ENCODE measurements at places on chromosomes 11 and 22.

- DNase-seq, result no peak
These were observed 218.8 kb downstream of the CTTN start for GRCh38 chr11:70616938-70617654.

DNA sequence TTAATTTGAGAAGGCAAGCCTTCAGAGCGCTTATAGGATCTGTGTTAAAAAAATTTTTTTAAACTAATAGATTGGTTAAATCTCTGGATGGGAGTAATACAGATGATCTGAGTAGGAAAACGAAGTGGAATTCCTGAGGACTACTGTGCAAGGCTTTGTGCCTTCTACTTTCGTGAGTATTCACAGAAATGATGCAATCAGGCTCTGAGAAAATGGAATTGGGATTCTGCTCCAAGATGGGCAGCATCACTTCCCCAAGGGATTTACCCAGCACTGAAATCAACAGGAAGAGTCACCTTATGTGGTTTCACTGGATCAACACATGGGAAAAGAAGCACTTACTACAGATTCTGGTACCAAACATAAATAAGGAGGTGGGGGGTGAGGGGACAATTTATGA is 12.5 kb downstream of the KMT5B start:
- DNase-seq, result peak; percentile 82

- no peak for DNase-seq
These were observed 252 bp downstream of the APOL2 start for GRCh38 chr22:36239150-36239400.

DNA sequence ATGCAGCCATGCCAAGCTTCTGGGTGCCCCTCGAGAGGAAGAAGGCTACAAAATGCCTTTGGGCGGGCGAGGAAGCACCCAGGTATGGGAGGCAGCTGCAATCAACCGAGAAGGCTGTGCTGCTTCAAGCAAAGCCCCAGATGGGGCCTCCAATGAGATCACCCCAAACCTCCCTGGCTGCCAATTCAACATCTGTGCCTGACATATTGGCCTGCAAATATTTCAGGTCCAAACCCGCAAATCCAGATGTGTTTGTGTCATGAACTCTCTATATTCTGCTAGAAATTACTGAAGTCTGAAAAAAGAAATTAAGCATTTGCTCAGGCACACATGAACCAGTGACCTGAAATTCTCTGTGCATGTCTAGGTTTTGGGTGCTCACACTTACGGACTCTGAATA is 78.8 kb upstream of the RCN1 start:
- no peak for DNase-seq

GRCh38 chr11:34595391-34595790 is 25.5 kb upstream of the EHF start:
- no peak for DNase-seq

- no peak for DNase-seq
These were observed 4.0 kb downstream of the STIM1 start for GRCh38 chr11:3859373-3859881.

- peak; percentile 51 for DNase-seq
These were observed 68.5 kb upstream of the PITPNB start for GRCh38 chr22:27987557-27987956.

DNA sequence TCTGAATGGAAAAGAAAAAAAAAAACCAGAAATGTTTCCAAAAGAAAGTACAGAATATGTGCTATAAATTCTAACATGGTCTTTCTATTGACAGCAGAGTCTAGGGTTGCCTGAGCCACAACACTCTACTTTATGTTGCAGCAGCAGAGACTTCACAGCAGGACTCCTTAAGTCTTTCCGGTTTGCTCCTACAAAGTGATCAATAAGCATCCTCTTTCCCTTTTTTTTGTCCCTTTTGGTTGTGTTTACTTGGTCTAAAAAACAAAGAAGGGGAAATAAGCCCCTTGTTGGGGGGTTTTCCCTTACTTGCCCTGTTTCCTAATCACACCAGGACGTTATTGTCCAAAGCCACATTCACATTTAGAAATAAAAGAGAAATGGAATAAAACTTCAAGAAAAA is 163.1 kb upstream of the MPPED2 start:
- DNase-seq, result no peak

- no peak for DNase-seq
These were observed 106.7 kb downstream of the ETS1 start for GRCh38 chr11:128480665-128481064.

DNA sequence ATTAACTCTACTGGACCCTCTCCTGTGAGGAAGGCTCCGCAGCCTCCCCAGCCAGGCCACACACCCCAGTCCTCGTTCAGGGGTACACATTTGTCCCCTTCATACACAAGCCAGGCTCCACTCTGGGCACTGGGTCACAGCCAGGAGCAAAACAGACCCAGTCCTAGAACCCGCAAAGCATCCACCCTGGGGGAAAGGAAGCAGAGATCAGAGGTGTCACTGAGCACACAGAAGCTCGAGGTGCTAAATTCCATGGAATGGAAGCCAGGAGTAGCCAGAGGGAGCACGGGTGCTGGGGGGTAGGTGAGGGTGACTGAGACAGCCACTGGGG is 43.6 kb upstream of the TH start:
- DNase-seq, result no peak

- DNase-seq, result no peak
These were observed 26.1 kb downstream of the SHISAL1 start for GRCh38 chr22:44286646-44287045.

- peak; percentile 83 for DNase-seq
These were observed 30.2 kb downstream of the SBF1 start for GRCh38 chr22:50444663-50445062.

- DNase-seq, result no peak
These were observed 48.1 kb downstream of the SHANK2 start for GRCh38 chr11:71204294-71204693.

DNA sequence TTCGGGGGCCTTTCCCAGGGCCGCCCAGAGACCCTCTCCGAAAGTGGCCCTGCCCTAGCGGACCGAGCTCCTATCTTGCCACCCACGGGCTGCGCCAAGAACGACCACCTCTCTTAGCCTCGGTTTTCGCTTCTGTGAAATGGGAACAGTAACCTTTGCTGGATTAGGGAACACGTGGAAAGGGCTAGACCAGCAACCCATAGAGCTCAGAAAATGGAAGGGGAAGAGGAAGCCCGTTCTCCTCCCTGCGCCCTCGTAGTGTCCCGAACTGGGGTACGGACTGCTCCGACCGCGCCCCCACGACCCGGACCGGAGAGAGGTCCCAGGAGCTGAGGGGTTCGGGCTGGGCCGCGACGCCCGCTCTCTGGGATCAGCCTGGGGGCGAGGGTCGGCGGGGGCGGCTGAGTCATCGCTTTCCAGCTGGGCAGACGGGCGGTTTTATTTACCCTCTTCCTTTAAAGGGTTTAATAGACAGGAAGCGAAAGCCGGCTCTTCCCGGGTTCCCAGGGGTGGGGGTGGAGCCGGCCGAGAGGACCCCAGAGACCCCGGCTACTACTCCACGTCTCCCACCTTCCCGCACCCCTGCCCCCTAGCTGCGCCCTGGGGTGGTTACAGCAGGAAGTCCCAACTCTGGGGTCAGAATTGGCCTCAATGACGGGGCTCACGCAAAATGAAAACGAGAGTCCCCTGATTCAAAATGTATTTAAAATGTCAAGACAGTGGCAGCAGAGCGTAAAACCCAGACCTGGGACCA is 907 bp upstream of the PHLDA2 start:
- DNase-seq, result peak; percentile 59

DNA sequence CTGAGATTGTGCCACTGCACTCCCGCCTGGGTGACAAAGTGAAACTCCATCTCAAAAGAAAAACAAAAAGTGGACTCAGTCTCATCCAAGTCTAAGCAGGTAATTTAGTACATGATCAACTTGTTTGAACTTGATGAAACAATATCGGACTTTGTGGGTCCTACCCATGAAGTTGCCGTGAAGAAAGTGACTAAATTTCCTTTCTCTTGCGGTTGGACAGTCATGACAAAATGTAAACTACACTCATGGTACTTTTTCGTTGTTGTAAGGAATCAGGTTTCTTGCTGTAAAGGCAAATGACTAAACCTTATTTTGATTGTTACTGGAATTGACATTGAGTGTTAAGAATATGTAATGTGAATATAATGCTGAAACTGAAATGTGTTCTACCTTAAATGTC is 164.5 kb upstream of the PLET1 start:
- no peak for DNase-seq

GRCh38 chr11:108985236-108985944 is 320.5 kb downstream of the DDX10 start:
- DNase-seq, result no peak

DNA sequence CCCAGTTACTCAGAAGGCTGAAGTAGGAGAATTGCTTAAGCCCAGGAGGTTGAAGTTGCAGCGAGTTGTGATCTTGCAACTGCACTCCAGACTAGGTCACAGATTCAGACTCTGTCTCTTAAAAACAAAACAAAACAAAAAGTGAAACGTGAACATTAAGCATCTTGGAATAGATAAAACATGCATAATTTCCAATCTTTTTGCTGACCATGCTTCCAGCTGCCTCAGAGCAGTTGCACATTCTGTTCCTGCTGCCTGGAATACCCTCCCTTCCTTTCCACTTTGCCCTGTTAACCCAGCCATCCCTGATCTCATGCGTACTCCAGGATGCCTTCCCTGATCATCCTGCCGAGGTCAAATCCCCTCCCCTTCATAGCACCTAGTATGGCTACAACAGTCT is 718 bp upstream of the CCDC88B start:
- DNase-seq, result no peak

- DNase-seq, result peak; percentile 55
These were observed 2.1 kb downstream of the CSNK1E start for GRCh38 chr22:38314933-38315822.

DNA sequence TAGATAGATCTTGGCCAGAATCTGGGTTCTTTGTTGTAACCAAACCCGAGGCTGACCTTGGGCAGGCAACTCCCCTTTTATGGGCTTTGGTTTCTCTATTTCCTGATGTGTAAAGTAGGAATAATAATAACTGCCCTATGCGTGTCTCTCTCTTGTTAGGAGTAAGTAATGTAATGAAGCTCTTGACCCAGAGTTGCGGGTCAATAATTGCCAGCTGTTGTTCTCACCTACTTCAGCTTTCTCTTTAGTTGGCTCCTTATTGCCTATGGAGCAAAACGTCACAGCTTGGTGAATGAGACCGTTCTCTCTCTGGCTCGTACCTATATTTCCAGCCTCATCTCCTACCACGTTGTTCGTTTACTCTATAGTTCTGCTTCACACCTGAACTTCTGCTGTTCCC is 56.6 kb upstream of the KIRREL3 start:
- DNase-seq, result no peak

GRCh38 chr22:41445129-41446056 is 1.2 kb downstream of the TOB2 start:
- peak; percentile 36 for DNase-seq

GRCh38 chr11:124930799-124931198 is 5.0 kb downstream of the HEPACAM start:
- no peak for DNase-seq

DNA sequence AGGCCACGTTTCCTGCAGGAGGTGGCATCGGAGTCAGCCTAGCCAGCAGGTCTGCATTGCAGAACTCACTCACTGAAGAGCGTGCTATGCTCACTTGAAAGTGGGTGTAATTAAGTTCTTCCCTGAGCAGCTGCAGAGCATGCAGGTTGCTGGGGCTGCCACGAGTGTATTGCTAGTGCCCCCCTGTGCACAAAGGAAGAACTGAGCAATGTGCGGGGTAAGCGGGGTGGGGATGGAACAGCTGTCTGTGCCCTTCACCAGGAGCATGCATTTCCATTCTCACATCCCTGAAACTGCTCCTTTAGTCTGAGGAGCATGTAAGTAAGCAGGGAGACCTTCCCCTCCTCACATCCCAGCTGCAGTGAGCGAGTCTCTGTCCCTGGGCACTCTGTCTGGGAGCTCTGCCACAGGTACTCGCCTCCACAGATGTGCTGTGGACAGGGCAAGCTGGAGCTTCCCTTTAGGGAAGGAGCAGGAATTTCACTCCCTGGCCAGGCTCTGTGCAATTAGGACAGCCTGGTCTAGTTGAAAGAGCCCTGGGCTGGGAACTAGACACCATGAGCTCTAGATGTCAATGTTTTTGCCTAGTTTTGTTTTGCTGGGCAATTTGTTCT is 1031.8 kb downstream of the NTM start:
- peak; percentile 26 for DNase-seq

DNA sequence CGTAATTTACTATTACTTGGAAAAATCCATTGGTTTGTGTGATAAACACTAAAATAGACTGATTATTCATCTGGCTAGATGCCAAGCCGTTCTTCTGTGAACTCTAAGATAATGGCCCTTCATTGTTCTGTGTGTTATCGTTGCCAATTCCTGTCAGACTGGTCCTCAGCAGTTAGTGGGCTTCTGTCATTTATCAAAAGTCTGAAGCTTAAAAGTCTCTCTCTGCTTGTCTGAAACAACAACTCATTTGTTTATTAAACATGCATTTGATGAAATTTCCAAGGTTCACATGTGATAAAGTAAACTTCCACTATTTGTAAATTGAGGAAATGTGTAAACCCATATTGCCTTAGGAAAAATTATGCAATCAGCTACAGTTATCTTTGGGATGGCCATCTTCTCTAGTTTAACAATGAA is 21.1 kb upstream of the RDX start:
- no peak for DNase-seq

DNA sequence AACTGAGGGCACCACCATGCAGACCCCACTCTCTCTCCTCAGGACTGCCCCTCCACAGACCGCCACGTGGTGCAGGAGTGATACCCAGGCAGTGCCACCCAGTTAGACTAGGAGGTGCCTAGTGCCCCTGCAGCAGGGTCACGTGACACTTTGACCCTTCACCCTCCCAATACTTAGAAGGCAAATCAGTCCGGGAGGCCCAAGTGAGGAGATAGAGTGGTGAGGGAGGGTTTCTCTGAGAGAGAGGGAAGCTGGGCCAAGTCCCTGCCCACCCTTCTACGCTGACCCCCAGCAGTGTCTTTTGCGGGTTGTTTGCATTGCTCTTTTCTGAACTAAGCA is 84.6 kb downstream of the BUD13 start:
- DNase-seq, result no peak

- no peak for DNase-seq
These were observed 172.8 kb upstream of the B3GAT1 start for GRCh38 chr11:134584706-134585445.

- DNase-seq, result no peak
These were observed 6.6 kb downstream of the RTL6 start for GRCh38 chr22:44491269-44492035.

- DNase-seq, result peak; percentile 85
These were observed 42.1 kb downstream of the RIBC2 start for GRCh38 chr22:45455621-45456020.

- DNase-seq, result no peak
These were observed 35.0 kb upstream of the ALX4 start for GRCh38 chr11:44344921-44345320.

- DNase-seq, result peak; percentile 88
These were observed 114.5 kb upstream of the SYT13 start for GRCh38 chr11:45400591-45400990.

- DNase-seq, result no peak
These were observed 46.8 kb downstream of the NRXN2 start for GRCh38 chr11:64676261-64676615.

- DNase-seq, result no peak
These were observed 69.2 kb upstream of the CCDC90B start for GRCh38 chr11:83355391-83355790.
